ENCODE measurements at places on chromosomes 7 and 10.

- no peak for DNase-seq
- H3K27ac ChIP-seq: no peak overlapping the region
- H3K36me3 ChIP-seq: no peaks in the 10 kb centered on the region
- H3K4me3 ChIP-seq: peak overlapping the region; percentile 28
- H3K27me3 ChIP-seq: no peaks in the 10 kb centered on the region
Measured at GRCh38 chr7:90592033-90592432, 4.1 kb upstream of the CDK14 start.

GRCh38 chr10:23371073-23371472 is 26.5 kb upstream of the C10orf67 start:
- H3K4me3 ChIP-seq: no peak overlapping the region
- no peaks in the 10 kb centered on the region for H3K36me3 ChIP-seq
- peaks cover 37% of the 10 kb centered on the region for H3K4me1 ChIP-seq
- peaks cover 21% of the 10 kb centered on the region for H3K27me3 ChIP-seq
- DNase-seq: no peak

- peaks cover 50% of the 10 kb centered on the region for H3K4me1 ChIP-seq
- peak overlapping the region; percentile 72 for H3K4me3 ChIP-seq
- H3K36me3 ChIP-seq: peaks cover 11% of the 10 kb centered on the region
- peaks cover 91% of the 10 kb centered on the region for H3K27me3 ChIP-seq
- H3K27ac ChIP-seq: peak overlapping the region; percentile 90
Measured at GRCh38 chr10:101133489-101134298, 2.6 kb downstream of the TLX1 start.

DNA sequence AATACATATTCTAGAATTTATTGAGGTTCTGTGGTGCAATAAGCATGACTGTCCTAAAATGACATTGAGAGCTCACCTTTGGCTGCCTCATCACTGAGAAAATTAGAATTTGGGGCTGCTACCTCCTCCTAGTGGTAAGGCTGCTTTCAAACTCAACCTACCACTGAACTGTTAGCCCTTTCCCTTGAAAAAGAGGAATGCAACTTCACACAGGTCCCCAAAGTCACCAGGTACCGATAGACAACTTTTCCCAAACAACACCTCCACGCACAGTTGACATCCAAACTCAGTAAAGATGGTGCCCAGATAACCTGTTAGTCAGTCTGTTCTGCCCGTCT is 75.9 kb upstream of the SCIN start:
- no peaks in the 10 kb centered on the region for H3K4me1 ChIP-seq
- no peak for DNase-seq
- no peaks in the 10 kb centered on the region for H3K36me3 ChIP-seq
- no peaks in the 10 kb centered on the region for H3K27me3 ChIP-seq

GRCh38 chr7:131357282-131357880 is 29.7 kb downstream of the MKLN1 start:
- H3K4me1 ChIP-seq: peaks cover 80% of the 10 kb centered on the region
- no peak overlapping the region for H3K27ac ChIP-seq
- H3K27me3 ChIP-seq: no peaks in the 10 kb centered on the region

DNA sequence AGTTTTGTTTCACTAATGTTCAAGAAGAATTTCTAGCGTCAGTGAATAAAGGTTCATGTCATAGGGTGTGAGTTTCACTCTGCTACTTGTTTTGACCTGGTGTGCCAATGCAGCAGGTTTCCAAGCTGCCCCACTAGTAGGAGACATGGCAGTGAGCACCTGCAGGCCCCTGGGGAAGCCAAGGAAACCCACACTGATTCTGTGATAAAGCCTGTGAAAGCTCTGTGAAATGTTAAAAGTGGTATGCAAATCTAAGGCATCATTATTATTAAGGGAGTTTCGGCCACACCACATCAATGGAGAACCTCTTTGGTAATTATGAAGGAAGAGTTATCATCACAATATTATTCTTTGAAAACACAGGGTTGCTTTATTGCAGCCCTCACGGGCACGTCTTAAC is 46.4 kb downstream of the ABCB5 start:
- peaks cover 7% of the 10 kb centered on the region for H3K27me3 ChIP-seq
- no peaks in the 10 kb centered on the region for H3K36me3 ChIP-seq
- H3K27ac ChIP-seq: no peak overlapping the region
- H3K4me3 ChIP-seq: no peak overlapping the region
- DNase-seq: no peak

- peaks cover 40% of the 10 kb centered on the region for H3K36me3 ChIP-seq
- no peak overlapping the region for H3K4me3 ChIP-seq
- no peaks in the 10 kb centered on the region for H3K4me1 ChIP-seq
- DNase-seq: no peak
Measured at GRCh38 chr10:43524434-43525247, 49.8 kb downstream of the ZNF239 start.

DNA sequence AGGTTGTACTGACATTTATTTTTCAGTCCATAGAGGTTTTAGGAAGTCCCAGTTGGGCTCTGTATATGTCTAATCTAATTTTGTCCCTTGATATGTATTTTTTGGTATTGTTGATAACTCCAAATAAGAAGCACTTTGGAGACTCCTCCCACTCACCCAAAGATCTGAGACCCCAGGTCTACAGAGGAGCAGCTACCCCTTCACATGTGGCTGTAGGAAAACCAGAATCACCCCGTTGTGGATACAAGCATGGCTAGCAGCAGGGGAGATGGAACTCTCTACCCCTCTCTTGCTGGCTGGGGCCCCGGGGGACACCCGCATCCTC is 9.4 kb downstream of the HHEX start:
- H3K27ac ChIP-seq: peak overlapping the region; percentile 94
- peaks cover 5% of the 10 kb centered on the region for H3K36me3 ChIP-seq
- peak overlapping the region; percentile 95 for H3K4me3 ChIP-seq
- DNase-seq: no peak
- H3K27me3 ChIP-seq: no peaks in the 10 kb centered on the region
- peaks cover 66% of the 10 kb centered on the region for H3K4me1 ChIP-seq

GRCh38 chr10:131568866-131569265 is 257.3 kb upstream of the TCERG1L start:
- DNase-seq: no peak
- no peak overlapping the region for H3K27ac ChIP-seq
- H3K36me3 ChIP-seq: no peaks in the 10 kb centered on the region
- no peaks in the 10 kb centered on the region for H3K4me1 ChIP-seq
- H3K27me3 ChIP-seq: peaks cover 5% of the 10 kb centered on the region

DNA sequence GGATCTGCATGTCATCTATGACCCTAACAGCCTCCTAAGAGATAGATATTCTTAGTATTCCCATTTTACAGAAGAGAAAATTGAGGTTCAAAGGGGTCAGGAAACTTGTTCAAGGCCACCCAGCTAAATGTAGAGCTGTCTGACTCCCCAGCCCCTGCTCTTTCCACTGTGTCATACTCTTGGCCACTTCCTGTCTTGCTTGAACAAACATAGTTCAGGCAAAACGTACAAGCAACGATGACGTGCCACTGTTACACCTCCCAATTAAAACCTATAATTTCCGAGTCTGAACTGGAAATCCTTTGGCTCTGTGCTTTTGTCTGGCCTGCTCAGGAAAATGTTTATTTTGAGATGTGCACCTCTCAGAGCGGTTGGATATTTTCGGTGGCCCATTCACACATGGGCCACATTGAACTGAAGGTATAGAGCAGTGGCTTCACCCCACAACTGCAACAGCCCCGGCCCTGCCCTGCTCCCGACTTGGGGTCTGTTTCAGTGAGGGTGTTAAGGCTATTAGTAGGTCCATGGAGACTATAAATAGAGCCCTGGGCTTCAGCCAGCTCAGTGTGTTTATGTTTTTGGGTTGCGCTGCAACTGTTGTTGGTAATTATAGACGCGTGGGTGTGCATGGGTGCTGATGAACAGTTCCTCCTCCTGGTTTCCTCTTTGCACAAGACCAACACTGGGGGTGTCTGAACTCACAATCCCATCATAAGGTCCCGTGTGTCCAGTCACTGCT is 172.3 kb upstream of the ADO start:
- peak overlapping the region; percentile 32 for H3K4me3 ChIP-seq
- DNase-seq: peak; percentile 79
- no peaks in the 10 kb centered on the region for H3K36me3 ChIP-seq
- H3K27ac ChIP-seq: peak overlapping the region; percentile 97
- no peaks in the 10 kb centered on the region for H3K27me3 ChIP-seq

DNA sequence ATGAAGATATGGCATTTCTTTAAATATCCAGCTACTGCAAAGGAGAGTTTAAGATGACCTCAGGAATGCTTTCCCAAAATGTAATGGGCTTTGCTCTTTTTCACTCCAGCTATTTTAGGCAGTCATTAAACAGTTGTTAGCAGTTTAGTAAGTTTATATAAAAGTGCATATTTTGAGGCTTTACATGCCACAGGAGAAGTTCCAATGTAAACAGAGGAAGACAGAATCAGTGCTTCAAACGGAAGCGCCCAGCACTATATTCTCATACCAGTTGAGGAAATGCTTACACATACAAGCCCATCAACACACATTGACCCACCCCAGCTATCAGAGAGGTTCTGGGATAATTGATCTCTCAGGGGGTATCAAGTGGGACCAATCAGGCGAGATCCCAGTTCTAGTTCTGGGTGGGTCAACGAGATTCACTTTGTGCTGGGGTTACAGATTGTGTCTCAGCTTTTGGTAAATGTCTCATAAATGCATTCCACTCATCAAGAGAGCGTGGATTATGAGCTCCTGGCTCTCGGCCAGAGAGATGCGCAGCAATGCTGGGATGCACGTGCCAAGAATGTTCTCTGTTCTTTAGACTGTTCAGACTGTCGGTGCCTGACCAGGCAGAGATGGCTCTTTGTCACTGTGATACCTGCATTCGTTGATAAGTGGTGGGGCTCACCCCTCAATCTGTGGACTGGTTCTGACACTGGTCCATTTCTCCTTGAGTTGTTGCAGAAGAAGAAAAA is 55.0 kb downstream of the CACNB2 start:
- H3K4me1 ChIP-seq: no peaks in the 10 kb centered on the region
- H3K36me3 ChIP-seq: no peaks in the 10 kb centered on the region
- no peak overlapping the region for H3K27ac ChIP-seq
- no peak overlapping the region for H3K4me3 ChIP-seq

DNA sequence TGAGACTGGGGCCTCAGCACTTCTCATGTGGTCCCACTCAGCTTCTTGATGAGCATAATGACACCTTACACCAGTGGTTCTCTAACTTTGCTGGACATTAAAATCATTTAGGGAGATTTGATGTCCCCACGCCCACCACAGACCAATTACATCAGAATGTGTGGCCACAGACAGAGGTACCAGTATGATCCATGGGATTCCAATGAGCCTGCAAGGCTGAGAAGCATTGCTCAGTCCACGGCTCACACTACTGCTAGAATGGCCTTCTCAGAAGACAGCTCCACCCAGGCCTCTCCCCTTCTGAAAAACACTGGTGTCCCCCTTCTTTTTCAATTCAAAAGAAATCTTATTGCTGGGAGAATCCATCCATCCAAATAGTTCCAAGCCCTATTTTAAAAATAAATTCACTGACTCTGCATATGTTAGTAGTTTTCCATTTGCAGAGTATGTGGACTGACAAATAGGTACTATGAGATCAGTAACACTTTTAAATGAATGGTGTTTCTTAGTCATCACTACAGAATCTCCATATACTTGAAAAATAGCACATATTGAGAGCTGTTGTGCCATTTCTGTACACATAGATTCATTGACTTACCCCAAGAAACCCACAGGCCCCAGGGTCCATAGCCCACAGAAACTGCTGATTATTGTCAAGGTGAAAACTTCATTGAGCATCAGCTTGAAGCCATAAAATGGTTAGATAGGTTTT is 34.5 kb upstream of the TECTB start:
- DNase-seq: no peak
- no peaks in the 10 kb centered on the region for H3K4me1 ChIP-seq
- H3K36me3 ChIP-seq: peaks cover 5% of the 10 kb centered on the region
- no peak overlapping the region for H3K4me3 ChIP-seq

GRCh38 chr10:64288404-64288803 is 767.2 kb downstream of the REEP3 start:
- H3K4me3 ChIP-seq: no peak overlapping the region
- H3K4me1 ChIP-seq: no peaks in the 10 kb centered on the region
- DNase-seq: no peak

DNA sequence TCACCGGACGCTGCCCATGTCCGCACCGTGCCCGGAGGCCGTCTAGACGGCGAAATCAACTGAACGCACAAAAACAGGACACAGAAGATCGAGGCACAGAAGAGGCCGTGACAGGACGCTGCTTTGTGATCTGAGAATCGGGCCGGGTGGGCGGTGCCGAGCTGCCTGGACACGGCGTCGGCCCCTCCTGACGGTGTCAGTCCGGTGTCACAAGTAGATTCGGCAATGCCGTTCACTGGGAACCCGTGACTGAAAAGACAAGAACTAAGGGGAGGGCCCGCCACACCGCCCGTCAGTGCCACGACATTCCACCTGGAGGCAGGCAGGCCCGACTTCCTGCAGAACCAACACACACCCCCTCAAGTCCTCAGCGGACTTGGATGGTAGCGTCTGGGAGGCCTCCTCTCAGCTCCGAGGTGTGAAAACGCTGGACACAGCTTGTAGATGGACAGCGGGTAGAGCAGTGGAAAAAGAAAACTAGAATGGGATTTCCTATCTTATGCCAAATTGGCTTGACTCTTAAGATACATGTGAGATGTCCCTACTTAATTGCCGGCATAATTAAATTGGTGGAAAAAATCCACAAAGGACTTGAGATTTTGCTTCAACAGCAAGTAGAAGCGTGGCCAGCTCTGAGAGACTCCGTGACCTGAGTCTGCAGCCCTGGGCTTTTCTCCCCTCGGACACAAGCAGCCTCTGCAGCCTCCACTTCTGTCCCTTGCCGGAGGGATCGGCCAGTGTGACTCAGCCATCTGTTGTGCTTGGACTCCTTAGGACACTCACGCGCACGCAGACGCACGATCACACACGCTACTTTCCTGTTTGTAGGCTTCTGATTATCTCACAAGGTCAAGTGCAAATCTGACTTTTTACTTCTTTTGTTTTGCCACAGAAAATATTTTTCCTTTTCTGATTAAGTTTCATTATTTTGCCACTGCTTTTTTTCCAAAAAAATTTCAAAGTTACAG is 269.0 kb downstream of the DIP2C start:
- DNase-seq: no peak
- no peak overlapping the region for H3K4me3 ChIP-seq
- no peaks in the 10 kb centered on the region for H3K36me3 ChIP-seq
- H3K27me3 ChIP-seq: no peaks in the 10 kb centered on the region
- H3K27ac ChIP-seq: no peak overlapping the region

GRCh38 chr10:2610946-2611345 is 456.4 kb upstream of the PFKP start:
- no peak overlapping the region for H3K27ac ChIP-seq
- no peak overlapping the region for H3K4me3 ChIP-seq
- no peak for DNase-seq
- H3K4me1 ChIP-seq: no peaks in the 10 kb centered on the region
- H3K36me3 ChIP-seq: no peaks in the 10 kb centered on the region

DNA sequence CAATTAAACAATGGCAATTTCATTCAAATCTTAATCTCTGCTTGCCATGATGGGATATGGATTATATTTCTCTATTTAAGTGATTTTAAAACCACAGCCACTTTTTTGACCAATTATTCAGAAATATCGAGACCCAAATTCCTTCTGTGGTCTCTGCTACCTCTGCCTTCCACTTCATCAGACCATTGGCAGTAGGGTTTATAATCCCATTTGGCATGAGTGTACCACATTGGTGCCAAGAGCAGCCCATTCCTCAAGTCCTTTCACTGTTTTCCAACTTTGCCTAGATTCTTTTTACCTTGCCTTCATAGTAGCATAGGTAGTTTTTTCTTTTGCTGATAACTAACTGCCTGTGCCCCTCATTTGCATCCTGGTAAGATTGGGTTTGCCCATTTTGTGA is 319.9 kb downstream of the ARL4A start:
- no peak for DNase-seq
- H3K36me3 ChIP-seq: peaks cover 9% of the 10 kb centered on the region
- H3K4me3 ChIP-seq: no peak overlapping the region
- H3K4me1 ChIP-seq: peaks cover 3% of the 10 kb centered on the region
- H3K27me3 ChIP-seq: peaks cover 3% of the 10 kb centered on the region
